ENCODE measurements at places on chromosomes 5 and 9.
A peak's percentile ranks its signal among the peaks of the same experiment; 100 is the strongest.

GRCh38 chr5:169778622-169779596 lies 141.8 kb downstream of the DOCK2 start:
- DNase-seq = no peak

DNA sequence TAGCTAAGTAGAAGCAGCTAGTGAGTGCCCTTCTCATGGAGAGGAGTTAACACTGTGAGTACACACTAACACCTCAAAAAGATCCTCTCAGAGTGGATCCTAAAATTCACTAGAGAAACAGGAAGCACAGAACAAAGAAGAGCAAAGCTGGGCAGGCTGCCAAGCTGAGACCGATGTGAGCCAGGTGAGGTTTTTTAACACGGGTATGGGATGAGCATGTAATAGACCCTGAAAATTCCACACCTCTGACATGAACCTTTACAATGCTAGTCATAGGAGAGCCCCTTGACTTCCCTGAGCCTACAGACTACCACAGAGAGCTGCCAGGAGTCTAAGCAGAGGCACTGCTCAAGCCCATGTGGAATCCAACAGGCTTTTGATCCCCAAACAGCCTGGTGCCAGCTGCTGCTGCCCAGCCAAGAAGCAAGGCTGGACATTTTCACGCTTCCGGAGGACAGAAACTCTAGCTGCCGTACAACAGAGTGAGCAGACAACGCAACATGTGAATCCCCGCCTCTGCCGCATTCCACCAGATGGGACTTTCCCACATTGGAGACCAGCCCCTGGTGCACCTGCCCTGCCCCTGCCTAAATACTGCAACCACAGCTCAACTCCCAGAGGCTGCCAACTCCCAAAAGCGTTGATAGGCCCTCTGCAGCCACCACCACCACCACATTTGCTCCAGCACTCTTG lies 280.8 kb downstream of the CDH10 start:
- no peak for DNase-seq

DNA sequence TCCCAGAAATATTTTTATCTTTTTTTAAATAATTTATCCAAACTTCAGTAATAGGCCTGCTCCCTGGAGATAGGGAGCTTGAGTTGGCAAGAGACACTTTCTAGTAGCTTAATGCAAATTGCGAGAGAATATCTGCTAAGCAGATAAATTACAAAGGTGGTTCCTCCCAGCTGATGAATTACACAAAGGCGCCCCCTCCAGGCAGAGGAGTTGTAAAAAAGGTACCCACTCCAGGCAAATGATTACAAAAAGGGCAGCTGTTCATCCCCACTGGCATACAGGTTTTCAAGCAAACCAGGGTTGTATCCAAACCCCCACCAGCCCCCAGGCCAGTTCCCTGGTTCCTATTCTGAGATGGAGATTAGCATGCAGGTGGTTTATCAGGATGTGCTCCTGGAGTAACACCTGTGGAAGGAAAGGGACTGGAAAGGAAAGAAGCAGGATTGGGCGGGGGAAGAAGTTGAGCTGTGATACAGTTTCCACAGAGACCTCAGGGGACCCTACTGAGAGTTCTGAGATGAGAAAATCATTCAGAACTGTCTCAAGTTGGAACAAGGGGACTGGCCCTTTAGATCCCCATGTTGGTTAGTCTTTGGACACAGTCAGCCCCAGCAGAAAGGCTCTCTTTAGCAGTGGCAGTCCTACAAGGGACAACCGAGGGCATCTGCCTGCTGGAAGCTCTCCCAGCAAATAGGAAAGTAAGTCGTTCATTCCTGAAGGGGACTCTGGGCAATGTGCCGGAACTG lies 25.5 kb downstream of the ESM1 start:
- DNase-seq = no peak

- DNase-seq = no peak
Observed at GRCh38 chr5:14399054-14399692, 182.4 kb upstream of the OTULINL start.

DNA sequence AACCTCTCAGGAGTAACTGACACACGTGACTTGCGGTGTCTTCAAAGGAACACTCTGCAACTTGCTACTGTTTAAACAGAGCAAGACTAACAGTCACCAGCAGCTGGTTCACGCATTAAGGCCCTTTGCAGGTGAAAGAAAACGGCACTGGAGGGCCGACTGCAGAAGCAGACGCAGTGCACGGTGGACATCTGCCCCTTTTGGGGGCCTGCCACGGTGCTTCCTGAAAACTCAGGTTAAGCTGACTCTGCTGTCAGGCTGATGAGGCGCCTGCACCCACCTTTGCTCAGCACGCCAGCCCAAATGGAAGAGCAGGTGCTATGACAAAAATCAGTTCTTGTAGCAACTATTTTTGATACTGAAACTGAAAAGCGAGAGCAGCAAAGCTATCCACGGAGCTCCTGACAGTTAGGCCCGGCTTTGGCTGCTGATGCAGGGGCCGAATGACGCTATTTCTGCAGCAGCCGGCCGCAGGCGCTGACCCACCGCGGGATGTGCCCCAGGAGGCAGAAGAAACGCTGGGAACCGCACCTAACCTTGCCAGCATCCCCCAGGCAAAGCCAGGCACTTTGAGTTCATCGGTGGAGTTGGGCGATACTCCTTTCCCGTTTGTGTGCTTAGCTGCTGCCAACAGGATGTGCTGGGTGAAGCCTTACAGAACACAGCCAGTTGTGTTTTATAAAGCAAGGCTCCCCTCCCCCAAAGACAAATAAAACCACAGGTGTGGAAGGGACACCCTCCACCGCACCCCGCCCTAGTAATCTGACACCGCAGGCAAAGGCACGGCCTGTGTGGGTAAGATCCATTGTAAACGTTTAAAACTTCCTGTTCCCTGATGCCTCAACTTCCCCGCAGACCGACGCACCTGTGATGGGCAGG lies 21.1 kb upstream of the TERT start:
- DNase-seq = peak; percentile 29

DNA sequence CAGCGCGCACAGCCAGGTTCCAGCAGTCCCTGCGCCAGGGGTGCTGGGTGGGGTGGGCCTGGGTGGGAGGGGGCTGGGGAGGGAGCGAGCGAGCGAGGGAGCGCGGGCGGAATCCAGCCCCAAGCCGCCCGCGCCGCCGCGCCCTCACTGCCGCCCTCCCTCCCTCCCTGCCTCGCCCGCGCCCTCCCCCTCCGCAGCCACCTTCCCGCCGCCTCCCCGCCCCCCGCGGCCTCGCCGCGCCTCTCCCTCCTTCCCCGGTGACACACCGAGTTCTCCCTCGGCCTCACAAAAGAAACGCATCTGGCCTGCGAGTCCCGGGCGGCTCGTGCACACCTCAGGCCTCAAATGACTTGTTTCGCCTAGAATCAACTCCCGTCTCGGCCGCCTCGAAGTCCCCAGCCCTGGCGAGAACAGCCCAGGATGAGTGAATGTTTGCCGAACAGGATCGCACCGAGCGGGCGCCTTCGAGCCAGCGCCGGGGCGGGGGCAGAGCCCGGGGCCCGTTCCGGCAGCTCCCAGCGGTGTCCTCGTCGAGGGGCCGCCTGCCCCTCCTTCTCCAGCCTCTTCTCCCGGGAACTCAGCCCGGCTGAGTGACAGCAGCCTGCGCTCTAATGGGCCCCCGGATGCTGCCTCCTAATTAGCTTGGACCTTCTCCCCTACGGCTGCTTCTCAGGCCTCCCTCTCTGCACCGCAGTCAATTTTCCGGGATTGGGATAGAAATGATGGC lies 371 bp upstream of the PITX1 start:
- no peak for DNase-seq

DNA sequence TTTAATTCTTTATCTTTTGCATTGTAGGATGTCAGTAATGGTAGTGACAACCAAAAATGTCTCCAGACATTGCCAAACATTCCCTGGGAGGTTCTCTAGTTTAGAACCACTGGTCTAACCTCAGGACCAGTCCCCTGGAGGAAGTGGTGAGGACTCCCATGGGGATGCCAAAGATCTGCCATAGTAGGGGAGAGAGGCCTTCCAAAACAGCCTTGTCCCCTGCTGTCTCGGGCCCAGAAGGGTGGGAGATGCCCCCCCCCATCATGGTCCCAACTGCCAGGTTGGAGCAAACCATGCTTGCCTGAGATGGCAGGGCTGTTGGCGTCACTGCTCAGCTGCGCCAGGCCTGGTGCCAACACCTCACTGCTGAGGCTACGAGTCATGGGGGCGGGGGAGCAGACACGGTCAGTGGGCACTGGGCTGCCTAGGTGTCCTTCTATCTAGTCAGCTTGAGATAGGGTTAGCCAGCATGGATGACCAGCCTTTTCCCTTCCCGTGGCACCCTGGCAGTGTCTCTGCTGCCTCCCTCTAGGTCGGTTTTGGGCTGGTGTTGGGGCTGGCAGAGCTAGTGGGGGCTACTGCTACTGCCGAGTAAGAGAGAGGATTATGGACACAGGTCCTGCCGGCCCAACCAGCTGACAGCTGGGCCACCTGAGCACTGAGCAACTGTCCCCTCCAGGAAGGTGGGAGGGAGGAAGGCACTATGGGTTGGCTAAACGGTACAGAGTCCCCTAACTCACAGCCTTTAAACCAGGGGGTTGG lies 8.3 kb upstream of the CXXC5 start:
- no peak for DNase-seq

- DNase-seq = no peak
Observed at GRCh38 chr5:167528651-167529050, 762.8 kb upstream of the WWC1 start.

- no peak for DNase-seq
Observed at GRCh38 chr5:19322716-19323485, 665.1 kb downstream of the CDH18 start.

DNA sequence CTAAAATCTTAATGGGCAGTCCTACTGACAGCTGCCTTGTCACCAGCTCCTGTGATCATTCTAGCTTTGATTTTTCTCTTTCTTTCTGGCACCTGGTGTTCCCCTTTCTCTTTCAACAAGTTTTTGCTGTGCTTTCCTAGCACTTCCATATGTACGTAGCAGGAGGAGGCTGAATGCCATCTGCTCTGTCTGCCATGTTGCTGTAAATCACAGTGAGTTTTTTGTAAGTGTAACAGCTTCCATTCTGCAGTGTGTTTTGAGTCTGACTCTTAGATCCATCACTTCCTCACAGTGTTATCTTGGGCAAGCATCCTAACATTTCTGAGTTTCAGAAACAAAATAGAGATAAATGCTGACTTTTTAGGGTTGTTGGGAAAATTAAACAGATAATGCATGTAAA lies 247.9 kb downstream of the DOCK8 start:
- no peak for DNase-seq

DNA sequence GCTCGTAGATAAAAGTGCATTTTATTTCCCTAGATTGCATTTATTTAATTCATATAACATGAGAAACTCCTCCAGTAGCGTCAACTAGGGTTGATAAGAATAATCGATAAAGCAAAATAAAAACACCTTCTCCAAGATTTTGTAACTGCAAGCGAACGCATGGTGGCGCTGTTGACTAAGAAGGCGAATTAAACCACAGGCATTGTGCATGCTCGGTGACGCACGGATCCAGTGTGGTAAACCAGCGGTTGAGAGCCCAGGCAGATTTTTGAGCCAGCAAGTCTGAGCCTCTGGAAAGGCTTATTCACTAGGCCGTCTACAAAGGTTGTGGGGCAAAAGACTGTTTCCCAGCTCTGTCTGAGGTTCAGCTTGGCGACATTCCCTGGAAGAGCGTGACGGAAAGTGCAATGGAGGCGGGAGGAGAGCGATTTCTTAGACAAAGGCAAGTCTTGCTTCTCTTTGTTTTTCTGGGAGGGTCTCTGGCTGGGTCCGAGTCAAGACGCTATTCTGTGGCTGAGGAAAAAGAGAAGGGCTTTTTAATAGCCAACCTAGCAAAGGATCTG lies at the start of gene PCDHB3:
Gene PCDHB3, plus strand, starts transcription at position 231 of the 563 bp plus-strand sequence. Its CDS starts 177 bp downstream, at position 408.
- DNase-seq = no peak

DNA sequence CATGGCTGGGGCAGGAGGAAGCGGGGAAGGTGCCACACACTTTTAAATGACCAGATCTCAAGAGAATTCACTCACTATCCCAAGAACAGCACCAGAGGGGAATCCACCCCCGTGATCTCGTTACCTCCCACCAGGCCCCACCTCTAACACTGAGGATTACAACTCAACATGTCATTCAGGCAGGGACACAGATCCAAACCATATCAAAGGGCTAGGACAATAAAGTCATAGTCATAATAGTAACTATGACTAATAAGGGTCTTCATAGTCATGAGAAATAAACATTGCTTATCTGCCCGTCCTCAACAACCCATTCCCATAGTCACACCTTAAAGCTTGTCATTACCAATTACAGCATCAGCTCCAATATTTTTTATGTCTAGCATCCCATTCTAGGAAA lies 65.3 kb upstream of the SMC2 start:
- DNase-seq = no peak

GRCh38 chr9:35114113-35114839 lies 1.4 kb downstream of the ATOSB start:
- no peak for DNase-seq

- no peak for DNase-seq
Observed at GRCh38 chr5:155085282-155085989, 71.9 kb downstream of the KIF4B start.

DNA sequence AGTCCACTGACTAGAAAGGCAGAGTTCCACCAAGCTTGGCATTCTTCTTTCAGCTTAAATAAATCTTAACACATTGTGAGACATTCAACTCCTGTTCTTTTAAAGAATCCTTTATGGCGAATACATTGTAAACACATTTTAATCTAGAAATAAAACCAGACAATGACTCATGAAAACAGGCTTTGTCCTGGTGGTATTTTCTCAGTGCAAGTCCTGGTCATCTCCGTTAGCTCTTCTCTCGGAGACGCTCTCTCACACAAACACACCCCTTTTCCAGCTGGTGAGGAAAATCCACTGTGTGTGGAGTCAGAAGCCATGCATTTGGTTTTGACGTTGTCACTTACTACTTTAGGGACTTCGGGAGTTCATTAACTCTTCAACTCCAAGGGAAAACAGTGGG lies 140.4 kb downstream of the AUH start:
- no peak for DNase-seq

DNA sequence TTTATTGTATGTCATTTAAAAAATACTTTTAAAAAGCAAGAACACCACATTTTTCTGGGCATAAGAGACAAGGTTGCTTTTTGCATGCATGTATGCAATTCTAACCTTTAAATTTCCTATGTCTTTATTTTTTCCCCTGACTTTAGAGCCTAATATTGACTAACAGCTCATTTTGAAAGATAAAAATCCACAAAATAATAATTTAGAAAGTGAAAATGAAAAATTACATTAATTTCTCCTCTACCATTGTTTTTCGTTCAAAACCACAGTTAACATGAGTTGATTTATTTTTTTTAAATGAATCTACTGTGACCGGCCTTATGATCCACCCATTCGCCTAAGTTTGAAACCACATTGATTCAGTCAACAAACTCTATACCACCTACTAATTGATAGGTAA lies 137.5 kb upstream of the CDKN2B start:
- DNase-seq = no peak

GRCh38 chr5:160352308-160352707 lies 18.1 kb downstream of the C1QTNF2 start:
- no peak for DNase-seq

GRCh38 chr5:95915999-95916686 lies 45.5 kb downstream of the ELL2 start:
- no peak for DNase-seq

GRCh38 chr5:78811866-78812265 lies 163.3 kb upstream of the LHFPL2 start:
- no peak for DNase-seq

Measured in activated T-helper 1 cell treated with anti-CD3 and anti-CD28 coated beads, Interleukin-2, amount 50 U/mL, for 16 hours (primary cell).